ENCODE measurements at places on chromosomes 2 and 18.

DNA sequence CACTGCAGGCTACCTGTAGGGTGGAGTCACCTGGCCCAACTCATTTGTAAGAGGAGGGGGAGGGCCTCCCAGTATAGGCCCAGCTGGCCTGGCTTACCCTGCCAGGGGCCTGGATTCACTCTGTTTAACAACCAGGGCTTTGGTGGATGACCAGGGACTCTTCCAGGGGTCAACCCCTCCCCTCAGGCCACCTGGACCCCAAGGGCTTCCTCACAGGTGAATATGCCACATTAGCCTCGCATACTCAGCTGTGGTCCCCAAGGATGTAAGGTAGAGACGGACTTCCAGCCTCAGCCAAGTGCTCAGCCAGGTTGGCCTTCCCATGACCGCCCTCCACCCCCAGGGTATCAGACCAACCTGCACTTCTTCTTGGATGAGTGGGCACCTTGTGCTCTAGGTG is 8.8 kb upstream of the SH3RF3 start:
- DNase-seq = no peak

- no peak for DNase-seq
Observed at GRCh38 chr2:133063775-133064174, 393.8 kb upstream of the LYPD1 start.

DNA sequence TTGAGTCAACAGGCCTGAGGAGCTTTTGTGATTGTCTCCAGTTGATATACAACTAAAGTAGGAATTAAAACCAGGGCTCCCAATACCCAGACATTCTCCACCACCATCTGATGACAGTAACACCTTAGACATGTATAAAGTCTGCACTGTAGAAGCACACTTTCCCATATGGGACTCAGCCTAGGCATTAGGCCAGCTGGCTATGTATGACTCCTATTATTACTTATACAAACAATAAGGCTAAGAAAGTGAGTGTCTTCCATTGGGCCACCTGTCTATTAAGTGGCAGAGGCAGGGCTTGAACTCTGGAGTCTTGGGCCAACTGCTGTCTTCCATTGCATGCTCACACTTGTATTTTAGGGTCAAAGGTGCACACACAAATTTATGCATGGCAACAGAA is 32.1 kb upstream of the COLEC12 start:
- DNase-seq = no peak

GRCh38 chr2:241014224-241014623 is 15.8 kb downstream of the SNED1 start:
- DNase-seq = no peak

GRCh38 chr2:118473846-118474540 is 373.5 kb downstream of the EN1 start:
- DNase-seq = peak; percentile 52
